ENCODE measurements at places on chromosomes 3 and 15.

DNA sequence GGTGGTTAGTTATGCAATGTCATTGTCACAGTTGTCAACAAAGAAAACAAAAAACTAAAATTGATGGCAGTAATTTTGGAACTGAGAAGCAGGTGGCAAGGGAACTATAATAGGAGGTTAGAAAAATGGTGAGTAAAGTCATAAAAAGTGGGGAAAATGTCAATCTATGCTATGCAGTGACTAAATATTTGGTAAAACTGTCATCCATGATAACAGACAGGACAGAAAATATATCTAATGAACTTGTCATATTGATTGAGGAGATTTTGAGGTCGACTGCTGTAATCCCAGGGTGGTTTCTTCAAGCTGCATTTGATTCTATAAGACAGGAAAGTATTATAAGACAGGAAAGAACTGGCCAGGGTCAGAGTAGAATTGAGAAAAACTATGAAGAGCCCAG, 998.4 kb downstream of the IGSF11 start:
- no peak for DNase-seq

DNA sequence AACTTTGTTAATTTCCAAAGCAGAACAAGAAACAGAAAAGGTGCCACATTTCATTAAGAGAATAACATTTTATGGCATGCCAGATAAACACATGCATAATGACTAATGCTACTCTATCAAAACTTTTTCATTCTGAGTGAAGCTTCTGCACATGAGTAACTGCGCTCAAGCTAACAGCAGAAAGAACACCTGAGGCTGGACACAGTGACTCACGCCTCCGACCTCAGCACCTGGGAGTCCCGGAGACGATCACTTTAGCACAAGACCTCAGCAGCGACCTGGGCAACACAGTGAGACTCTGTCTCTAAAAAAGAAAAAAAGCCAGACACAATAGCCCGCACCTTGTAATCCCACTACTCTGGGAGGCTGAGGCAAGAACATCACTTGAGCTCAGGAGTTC, 70.6 kb downstream of the ACAP2 start:
- no peak for DNase-seq

DNA sequence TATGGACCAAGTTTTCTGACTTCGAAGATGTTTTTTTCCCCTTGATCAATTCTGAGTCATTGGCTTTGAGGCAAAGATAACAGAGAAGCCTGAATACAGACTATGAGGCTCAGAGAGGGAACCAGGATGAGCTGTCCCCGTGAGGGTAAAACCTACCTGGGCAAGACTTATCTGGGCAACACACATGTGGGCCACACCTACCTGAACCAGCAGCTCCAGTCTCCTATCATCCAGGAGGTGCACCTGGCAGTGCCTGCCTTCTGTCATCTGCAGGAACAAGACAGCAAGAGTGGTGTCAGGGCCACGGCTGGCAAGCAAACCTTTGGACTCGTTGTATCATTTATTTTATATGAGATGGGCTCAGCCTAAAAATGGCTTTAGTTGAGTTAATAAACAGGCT, 72.6 kb downstream of the FRMD4B start:
- no peak for DNase-seq

DNA sequence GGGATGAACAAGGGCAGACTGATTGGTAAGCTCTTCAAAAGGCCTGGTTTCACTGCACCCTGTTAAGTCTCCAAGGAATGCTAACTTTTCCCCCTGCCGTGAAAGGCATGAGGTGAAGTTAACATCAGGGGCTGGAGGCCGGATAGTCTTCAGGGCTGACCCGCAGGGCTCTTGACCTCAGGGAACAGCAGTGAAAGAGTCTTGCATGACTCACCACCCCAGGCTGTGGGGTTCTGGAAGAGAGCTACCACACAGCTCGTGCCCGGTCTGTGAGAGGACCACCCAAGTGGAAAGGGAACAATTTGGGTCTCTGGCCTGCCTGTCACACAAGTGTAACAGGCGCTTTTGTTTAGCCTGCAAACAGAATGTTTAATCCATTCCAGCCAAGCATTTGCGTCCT, 504.9 kb downstream of the EDEM1 start:
- no peak for DNase-seq

GRCh38 chr15:64389036-64389435, 1.4 kb downstream of the TRIP4 start:
- no peak for DNase-seq

- DNase-seq = no peak
Measured at GRCh38 chr15:43280996-43281395, 14.3 kb upstream of the TGM5 start.

- no peak for DNase-seq
Measured at GRCh38 chr3:57758686-57759085, 2.6 kb downstream of the SLMAP start.

DNA sequence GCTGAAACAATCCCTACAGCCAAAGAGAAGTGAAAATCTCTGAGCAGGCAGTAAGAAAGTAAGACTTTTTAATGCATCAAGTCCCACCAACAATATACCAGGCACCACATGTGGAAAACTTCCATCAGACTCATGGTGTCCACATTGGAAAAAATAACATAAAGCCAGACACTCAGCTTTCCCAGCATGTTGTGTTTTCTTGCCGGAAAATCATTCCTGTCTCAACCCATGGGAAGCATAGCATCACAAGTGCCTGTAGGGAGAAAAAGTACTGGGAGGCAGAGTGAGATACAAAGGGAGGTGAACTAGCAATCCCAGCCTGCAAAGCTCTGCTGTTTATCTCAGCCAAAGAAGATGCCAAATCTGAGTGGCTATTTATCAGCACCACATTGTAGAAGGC, 868.9 kb downstream of the SI start:
- no peak for DNase-seq

GRCh38 chr3:197406266-197406665, 107.9 kb upstream of the DLG1 start:
- no peak for DNase-seq

GRCh38 chr3:5061218-5061569, 60.9 kb upstream of the ARL8B start:
- DNase-seq = no peak

- no peak for DNase-seq
Measured at GRCh38 chr3:186360779-186361178, 1.3 kb downstream of the DGKG start.

- no peak for DNase-seq
Measured at GRCh38 chr15:88636050-88636449, 2.8 kb upstream of the ISG20 start.

DNA sequence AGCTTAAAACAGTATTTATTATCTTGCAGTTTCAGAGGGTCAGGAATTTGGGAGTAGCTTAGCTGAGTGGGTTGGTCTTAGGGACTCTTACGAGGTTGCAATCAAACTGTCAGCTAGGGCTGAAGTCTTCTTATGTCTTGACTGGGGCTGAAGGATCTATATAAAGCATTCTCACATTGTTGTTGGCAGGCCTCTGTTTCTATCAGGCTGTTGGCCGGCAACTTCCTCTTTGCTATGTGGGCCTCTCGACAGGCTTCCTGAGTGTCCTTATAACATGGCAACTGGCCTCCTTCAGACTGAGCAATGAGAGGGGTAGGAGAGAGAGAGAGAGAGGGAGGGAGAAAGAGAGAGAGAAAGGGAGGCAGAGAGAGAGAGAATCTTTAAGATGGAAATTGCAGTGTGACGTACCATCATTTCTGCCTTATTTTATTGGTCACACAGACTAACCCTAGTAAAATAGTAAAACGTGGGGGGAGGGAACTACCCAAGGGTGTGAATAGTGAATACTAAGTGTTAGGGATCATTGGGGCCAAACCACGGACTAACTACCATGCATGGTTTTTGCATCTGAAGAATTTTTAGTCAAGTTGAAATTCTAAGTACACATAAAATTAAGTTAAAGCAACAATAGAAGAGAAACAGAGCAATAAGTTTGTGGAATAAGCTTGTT, 16.1 kb downstream of the FGF7 start:
- DNase-seq = peak; percentile 50

DNA sequence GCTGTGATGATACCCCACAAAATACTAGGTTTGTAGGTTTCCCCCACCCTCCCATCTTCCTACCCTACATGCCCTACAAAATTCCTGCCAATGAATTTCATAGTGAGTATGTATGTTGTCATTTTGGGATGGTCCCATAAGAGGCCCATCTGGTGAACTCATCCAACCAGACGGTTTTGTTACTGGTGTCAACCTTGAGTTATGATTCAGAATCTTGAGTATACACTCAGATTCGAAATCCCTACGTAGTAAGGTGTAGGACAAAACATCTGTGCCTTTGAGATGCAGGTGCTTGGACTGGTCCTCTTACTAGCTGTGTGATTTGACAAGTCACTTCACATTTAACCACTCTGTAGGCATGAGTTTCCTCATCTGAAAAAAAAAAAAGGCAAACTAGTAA, 3.6 kb downstream of the SIAH2 start:
- no peak for DNase-seq

DNA sequence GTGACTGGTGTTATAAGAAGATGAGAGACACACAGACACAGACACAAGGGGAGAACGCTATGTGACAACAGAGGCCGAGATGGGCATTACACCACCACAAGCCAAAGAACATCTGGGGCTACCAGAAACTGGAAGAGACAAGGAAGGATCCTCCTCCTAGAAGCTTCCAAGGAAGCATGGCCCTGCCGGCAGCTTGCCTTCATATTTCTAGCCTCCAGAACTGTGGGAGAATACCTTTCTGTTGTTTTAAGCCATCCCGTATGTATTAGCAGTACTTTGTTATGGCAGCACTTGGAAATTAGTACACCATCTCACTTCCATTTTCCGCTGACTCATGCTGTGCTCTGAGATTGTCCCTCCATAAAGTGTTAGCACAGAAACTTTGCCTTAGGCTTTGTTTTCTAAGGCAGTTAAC, 38.7 kb upstream of the CA12 start:
- DNase-seq = peak; percentile 65

GRCh38 chr15:32683906-32684584, 33.8 kb upstream of the GREM1 start:
- DNase-seq = no peak

- no peak for DNase-seq
Measured at GRCh38 chr3:45125550-45126026, 20.6 kb downstream of the CDCP1 start.

- DNase-seq = no peak
Measured at GRCh38 chr3:151372063-151372820, 12.3 kb downstream of the P2RY12 start.
